ENCODE measurements at places on chromosomes 12 and 14. TPM values are rescaled to one million over a fixed set of nuclear protein-coding genes. Genes with fewer than 3 reads are reported as not detected.

DEGS2 gene
- polyA plus RNA-seq, result 3.6 TPM

RHOJ gene
- 12.7 TPM for polyA plus RNA-seq

CEBPE gene
- polyA plus RNA-seq, result 0.16 TPM

PLBD1 gene
- 9.5 TPM for polyA plus RNA-seq

GPRC5D gene
- 0.30 TPM for polyA plus RNA-seq

SLCO1A2 gene
- not detected for polyA plus RNA-seq

AJUBA gene
- polyA plus RNA-seq, result 7.2 TPM

KLRD1 gene
- polyA plus RNA-seq, result 1.1 TPM

RAD9B gene
- polyA plus RNA-seq, result 0.12 TPM

All from lung (tissue), 17 donors.